ENCODE measurements at places on chromosomes 16 and 17. TPM values are rescaled to one million over a fixed set of nuclear protein-coding genes. Genes with fewer than 3 reads are reported as not detected.

SUPT6H gene
- 20.4 TPM for polyA plus RNA-seq

ASIC2 gene
- polyA plus RNA-seq, result 5.6 TPM

MYO15A gene
- 1.9 TPM for polyA plus RNA-seq

MAPK7 gene
- polyA plus RNA-seq, result 18.8 TPM

DHX40 gene
- polyA plus RNA-seq, result 113 TPM

MT1M gene
- polyA plus RNA-seq, result not detected

ADAD2 gene
- not detected for polyA plus RNA-seq

HAP1 gene
- 1.5 TPM for polyA plus RNA-seq

SLC5A10 gene
- not detected for polyA plus RNA-seq

SEPTIN1 gene
- polyA plus RNA-seq, result not detected

KRTAP9-7 gene
- not detected for polyA plus RNA-seq

TEX14 gene
- polyA plus RNA-seq, result 0.90 TPM

ARL4D gene
- 17.0 TPM for polyA plus RNA-seq

DHX8 gene
- 20.7 TPM for polyA plus RNA-seq

KRTAP9-8 gene
- not detected for polyA plus RNA-seq

PABPN1L gene
- polyA plus RNA-seq, result 0.48 TPM

NUDT21 gene
- polyA plus RNA-seq, result 168 TPM

AXIN2 gene
- polyA plus RNA-seq, result 26.7 TPM

DNAH9 gene
- 1.5 TPM for polyA plus RNA-seq

PPP1R1B gene
- polyA plus RNA-seq, result 3.5 TPM

ZNF750 gene
- polyA plus RNA-seq, result not detected

HOXB2 gene
- not detected for polyA plus RNA-seq

SMARCD2 gene
- 24.0 TPM for polyA plus RNA-seq

KRT35 gene
- not detected for polyA plus RNA-seq

KIF22 gene
- 81.1 TPM for polyA plus RNA-seq

MPV17L gene
- 0.10 TPM for polyA plus RNA-seq

YBX2 gene
- polyA plus RNA-seq, result 2.1 TPM

CCDC144A gene
- polyA plus RNA-seq, result 2.4 TPM

MYO15B gene
- polyA plus RNA-seq, result 7.2 TPM

CCL23 gene
- not detected for polyA plus RNA-seq

HBZ gene
- not detected for polyA plus RNA-seq

ZNF624 gene
- polyA plus RNA-seq, result 14.3 TPM

CES1 gene
- polyA plus RNA-seq, result not detected

KRT13 gene
- polyA plus RNA-seq, result not detected

ST6GALNAC2 gene
- polyA plus RNA-seq, result not detected

BCL6B gene
- not detected for polyA plus RNA-seq

KRTAP3-2 gene
- polyA plus RNA-seq, result not detected

ACE gene
- 1.5 TPM for polyA plus RNA-seq

KRTAP9-4 gene
- polyA plus RNA-seq, result not detected

IFT20 gene
- 213 TPM for polyA plus RNA-seq

MT1A gene
- polyA plus RNA-seq, result not detected

DECR2 gene
- 58.8 TPM for polyA plus RNA-seq

BOLA2 gene
- polyA plus RNA-seq, result 31.9 TPM

SLC5A11 gene
- polyA plus RNA-seq, result not detected

SSTR5 gene
- not detected for polyA plus RNA-seq

SMURF2 gene
- 61.0 TPM for polyA plus RNA-seq

SDK2 gene
- 2.2 TPM for polyA plus RNA-seq

PITPNM3 gene
- polyA plus RNA-seq, result 3.0 TPM

KRTAP4-16 gene
- not detected for polyA plus RNA-seq

UQCRC2 gene
- polyA plus RNA-seq, result 484 TPM

CLEC19A gene
- not detected for polyA plus RNA-seq

TTLL6 gene
- polyA plus RNA-seq, result not detected

Measured in neural cell (in vitro differentiated cells).